Effector CD4-positive, alpha-beta T cell (primary cell): ENCODE measurements at places on chromosomes 12 and 14.

- no peak for DNase-seq
Measured at GRCh38 chr12:64086946-64087345, 135.2 kb downstream of the KICS2 start.

- no peak for DNase-seq
Measured at GRCh38 chr14:74655599-74656395, 43.8 kb upstream of the LTBP2 start.

- DNase-seq: no peak
Measured at GRCh38 chr12:50933459-50934124, 18.8 kb upstream of the HIGD1C start.

GRCh38 chr14:73227812-73228781 is 9.2 kb upstream of the PAPLN start:
- DNase-seq: no peak

DNA sequence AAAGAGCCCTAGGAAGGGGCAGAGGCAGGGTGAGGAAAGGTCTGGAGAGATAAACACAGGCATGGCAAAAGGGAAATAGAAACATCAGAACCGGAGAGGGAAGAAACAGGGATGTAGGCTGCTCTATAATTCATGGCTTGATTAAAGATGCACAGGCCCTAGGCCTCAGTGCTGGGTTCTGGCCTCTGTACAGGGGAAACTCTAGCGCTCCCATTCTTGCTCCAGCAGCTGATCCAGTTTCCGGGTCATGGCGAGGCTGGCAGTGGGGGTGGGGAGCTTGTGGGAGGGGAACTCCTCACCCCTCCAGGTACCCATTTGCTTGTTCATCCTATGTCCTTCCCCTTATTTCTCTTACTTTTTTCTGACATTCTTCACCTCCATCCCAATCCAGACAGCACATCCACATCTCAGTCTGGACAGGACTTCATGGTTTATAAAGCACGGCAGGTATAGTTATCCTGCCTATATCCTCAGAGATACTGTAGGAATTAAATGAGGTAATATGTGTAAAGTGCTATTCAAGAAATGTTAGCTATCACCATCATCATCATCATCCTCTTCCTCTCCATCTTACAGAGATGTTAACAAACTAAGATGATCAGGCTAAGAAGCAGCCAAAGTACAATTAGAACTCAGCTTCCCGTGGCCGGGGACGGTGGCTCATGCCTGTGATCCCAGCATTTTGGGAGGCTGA is 8.0 kb upstream of the GPR84 start:
- DNase-seq: no peak

- DNase-seq: no peak
Measured at GRCh38 chr12:116640281-116640680, 81.1 kb downstream of the MAP1LC3B2 start.

- DNase-seq: no peak
Measured at GRCh38 chr12:94318181-94318580, 141.5 kb downstream of the CEP83 start.

DNA sequence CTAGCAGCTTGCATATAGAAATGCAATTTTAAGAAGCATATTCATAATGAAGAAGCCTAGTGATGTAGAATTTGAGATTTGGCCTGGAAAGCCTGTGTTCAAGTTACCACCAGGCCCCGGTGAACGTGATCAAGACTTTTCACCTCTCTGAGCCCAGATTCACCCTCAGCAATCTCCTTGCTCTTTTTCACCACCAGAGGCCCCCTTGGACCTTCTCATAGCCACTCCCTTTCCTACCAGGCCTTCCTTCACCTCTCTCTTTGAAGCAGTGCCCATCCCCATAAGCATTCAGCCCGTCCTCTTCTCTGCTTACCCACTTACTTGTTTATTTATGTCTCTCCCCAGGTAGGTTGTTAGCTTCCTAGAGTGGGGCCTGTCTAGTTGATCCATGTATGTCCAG is 1280.9 kb downstream of the AACS start:
- no peak for DNase-seq

DNA sequence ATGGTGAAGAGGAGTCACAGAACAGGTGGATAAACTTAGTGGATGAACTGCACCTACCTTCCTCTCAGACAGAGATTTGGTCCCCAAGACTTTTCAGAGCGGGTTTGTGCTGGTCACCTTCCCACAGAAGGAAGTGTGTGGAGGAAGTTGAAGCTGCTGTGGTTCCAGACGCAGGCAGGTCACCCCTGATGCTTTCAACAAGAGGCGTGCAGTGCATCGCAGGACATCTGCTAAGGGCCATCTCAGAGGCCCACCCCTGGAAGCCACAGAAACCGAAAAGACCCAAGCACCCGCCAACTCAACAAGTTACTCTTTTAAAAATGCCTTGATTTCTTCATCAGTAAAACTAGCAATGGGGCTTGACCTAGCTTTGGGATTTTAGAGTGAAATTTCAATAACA is 1.0 kb upstream of the GPX2 start:
- no peak for DNase-seq

DNA sequence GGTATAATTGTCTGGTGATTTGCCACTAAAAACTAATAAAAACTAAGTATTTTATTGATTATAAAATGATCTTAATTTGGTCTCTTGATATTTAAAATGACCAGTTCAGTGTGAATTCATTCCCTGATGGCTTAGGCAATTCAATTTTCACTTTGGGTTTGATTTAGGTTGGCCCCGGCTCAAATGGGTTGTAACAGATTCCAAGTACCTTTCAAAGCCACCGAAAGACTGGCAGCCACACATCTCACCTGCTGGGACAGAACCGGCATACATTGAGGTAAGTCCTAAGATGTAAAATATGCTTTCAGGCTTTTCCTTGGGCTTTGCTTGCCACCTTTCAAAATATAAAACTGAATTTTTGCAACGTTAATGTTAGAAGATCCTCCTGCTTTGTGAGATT is 77.5 kb upstream of the ATF1 start:
- no peak for DNase-seq

GRCh38 chr14:41960281-41960680 is 353.6 kb downstream of the LRFN5 start:
- DNase-seq: no peak

GRCh38 chr12:107439026-107439738 is 246.4 kb upstream of the PWP1 start:
- DNase-seq: no peak

GRCh38 chr12:2631653-2632350 is 163.0 kb upstream of the FKBP4 start:
- DNase-seq: no peak

DNA sequence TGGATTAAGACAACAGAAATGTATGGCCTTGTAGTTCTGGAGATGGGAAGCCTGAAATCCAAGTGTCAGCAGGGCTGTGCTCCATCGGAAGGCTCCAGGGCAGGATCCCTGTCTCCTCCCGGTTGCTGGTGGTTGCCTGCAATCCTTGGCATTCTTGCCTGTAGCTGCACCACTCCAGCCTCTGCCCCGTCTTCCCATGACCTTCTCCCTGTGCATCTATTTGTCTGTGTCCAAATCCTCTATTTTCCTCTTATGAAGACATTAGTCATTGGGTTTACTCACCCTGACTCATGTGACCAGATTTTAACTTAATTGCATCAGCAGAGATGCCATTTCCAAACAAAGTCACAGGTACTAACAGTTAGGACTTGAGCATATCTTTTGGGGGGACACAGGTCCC is 15.1 kb downstream of the TUNAR start:
- no peak for DNase-seq

DNA sequence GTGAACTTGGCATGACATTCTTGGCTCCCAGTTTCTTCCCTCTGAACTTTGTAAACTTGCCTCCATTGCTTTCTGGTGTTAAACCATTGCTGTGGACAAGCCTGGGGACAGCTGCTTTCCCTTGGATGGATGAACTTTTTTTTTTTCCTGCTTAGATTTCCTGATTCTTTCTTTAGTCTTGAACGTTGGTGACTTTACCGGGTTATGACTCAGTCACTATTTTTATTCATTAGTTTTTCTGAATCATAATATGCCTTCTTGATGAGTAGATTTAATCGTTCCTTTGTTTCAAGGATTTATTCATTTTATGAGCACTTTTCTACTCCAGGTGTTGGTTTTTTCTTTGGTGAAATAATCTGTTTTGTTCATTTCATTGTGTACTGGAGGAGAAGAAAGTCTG is 155.0 kb upstream of the RTL1 start:
- DNase-seq: no peak

DNA sequence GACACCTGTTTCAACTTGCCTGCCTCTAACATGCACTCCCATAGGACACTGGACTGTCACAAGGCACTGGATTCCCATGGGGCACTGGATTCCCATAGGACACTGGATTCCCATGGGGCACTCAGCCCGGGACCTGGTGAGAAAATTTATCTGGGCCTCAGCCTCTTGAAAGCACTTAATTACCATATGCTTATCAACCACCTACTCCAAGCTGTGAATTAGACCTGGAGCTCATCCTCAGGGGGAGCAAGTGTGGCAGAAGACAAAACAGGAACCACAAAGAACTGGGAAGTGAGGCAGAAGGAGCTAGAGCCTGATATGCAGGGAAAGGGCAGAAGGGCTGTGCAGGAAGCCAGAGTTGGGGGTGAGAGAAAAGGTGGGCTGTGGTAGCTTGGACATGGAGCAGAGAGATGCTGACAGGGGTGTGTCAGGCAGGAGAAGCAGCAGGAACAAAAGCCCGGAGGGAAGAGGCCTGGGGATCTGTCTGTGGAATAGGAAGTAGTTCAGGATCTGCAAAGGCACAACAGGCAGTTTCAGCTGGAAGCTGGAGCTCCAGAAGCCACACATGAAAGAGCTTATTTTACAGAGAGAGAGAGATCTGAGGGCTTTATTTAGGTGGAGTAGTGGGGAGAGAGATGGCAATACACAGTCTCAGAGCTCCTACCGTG is 3.1 kb downstream of the KRT82 start:
- DNase-seq: no peak

GRCh38 chr12:107064243-107064642 is 29.1 kb downstream of the CRY1 start:
- DNase-seq: no peak
